Left lung (tissue), 14 donors: ENCODE measurements at places on chromosomes 7 and 10.

GRCh38 chr7:99440195-99440594, 1.5 kb downstream of the CPSF4 start:
- no peak for DNase-seq

DNA sequence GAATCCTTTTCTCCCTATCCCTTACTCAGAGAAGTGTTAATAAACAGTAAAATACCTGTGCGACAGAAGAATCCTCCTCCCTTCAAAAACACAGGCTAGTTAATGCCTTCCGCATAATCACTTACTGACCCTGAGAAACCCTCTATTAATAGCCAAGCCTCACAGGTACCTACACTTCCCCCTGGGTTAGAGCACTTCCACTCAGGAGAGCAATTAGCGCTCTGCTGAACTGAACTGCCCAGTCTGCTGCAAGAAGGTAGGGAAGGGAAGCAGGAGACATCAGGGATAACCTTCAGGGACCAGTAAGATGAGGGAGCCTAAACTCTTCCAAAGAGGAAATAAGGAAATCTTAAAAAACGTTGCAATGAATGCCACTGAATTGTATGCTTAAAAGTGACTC, 39.6 kb downstream of the KIAA1549 start:
- DNase-seq, result no peak

GRCh38 chr10:30647089-30647488, 17.5 kb upstream of the LYZL2 start:
- DNase-seq, result no peak

DNA sequence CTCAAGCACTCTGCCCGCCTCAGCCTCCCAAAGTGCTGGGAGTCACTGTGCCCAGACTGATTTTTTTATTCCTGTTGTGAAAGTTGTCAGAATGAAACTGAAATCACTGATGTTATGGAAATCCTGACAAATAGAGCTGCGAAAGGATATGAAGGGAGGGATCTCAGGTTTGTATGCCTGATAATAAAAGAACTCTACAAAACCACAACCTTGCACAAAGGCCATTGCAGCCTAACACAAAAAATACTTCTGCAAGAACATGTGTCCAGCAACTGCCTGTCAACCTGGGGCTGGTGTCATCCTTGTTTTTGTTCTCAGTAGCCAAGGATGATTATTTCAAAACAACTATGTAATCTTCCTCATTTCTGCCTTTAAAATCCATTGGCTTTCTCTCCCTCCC, 126.1 kb downstream of the NEBL start:
- DNase-seq, result no peak

GRCh38 chr10:91006752-91007346, 86.0 kb upstream of the ANKRD1 start:
- no peak for DNase-seq

DNA sequence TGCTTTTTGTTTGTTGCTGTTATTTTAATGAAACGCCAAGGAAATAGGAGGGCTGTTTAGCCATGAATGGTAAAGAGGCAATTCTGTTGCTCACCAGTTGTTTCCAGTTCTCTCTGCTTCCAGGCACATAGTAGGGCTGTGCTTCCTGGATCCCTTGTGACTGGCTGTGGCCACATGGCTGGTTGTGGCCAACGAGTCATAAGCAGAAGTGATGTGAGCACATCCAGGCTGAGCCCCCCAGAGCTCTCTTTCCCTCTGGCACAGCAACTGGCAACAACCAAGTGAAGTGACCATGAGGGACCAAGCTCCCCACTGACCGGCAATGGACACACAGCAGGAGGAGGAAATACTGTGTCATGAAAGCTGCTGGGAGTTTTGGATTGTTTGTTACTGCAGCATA, 10.3 kb downstream of the GRID1 start:
- DNase-seq, result no peak

DNA sequence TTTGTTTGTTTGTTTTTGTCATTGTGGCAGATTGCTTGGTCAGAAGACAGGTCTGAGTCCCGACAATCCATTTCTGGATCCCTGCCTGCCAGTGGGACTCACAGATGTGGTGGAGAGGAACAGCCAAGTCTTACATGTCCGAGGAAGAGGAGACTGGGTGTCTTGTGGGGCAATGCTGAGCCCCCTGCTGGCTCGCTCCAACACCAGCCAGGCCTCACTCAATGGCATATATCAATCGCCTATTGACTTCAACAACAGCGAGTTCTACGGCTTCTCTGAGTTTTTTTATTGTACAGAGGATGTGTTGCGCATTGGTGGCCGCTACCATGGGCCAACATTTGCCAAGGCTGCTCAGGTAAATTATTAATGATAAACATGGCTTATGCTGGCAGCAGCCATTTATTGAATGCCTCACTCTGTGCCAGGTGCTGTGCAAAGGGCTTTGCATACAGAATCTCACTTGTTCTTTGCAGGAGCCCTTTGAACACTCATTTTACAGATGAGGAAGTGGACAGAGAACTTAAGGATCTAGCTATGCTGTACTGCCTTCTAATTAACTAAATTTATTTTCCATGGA, 33.3 kb downstream of the COX15 start:
- no peak for DNase-seq
